ENCODE measurements at places on chromosomes 16 and 17. TPM values are rescaled to one million over a fixed set of nuclear protein-coding genes. Genes with fewer than 3 reads are reported as not detected.

GRCh38 chr17:66778531-66779236 lies 56.2 kb upstream of the CACNG5 start:
- H3K27ac ChIP-seq = no peak overlapping the region
- H3K4me3 ChIP-seq = no peak overlapping the region
- H3K36me3 ChIP-seq = no peaks in the 10 kb centered on the region
- peaks cover 14% of the 10 kb centered on the region for H3K4me1 ChIP-seq
- DNase-seq = no peak
- H3K27me3 ChIP-seq = no peaks in the 10 kb centered on the region

DNA sequence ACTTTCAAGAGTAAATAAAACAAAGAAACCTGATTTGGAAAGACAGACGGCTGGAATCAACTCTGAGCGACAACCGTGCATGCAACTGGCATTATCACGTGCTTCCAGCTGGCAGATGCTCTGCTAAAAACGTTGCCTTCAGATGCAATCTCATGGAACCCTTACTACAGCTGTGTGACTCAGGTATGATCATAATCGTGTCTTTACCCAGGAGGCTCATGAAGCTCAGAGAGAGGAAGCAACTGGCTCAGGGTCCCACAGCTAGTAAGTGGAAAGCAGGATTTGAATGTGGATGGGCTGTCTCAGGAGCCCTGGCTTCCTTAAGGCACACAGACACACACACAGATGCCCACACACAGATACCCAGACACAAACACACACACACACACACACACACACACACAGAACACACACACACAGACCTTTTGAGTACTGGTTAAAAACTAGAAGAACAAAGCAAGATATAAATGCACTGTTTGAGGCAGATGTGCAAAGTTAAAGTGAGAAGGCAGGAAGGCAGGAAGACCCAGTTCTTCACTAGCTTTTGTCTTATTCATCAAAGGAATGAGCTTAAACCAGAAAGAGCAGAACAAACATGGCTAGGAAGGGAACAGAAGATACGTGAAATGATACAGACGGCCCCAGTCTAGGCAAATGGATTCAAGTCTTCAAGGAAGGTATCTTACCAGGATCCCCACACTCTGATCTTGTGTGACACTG lies 275.2 kb downstream of the MAF start:
- peaks cover 4% of the 10 kb centered on the region for H3K4me1 ChIP-seq
- DNase-seq = no peak
- no peak overlapping the region for H3K27ac ChIP-seq
- no peaks in the 10 kb centered on the region for H3K36me3 ChIP-seq
- H3K27me3 ChIP-seq = peaks cover 57% of the 10 kb centered on the region

DNA sequence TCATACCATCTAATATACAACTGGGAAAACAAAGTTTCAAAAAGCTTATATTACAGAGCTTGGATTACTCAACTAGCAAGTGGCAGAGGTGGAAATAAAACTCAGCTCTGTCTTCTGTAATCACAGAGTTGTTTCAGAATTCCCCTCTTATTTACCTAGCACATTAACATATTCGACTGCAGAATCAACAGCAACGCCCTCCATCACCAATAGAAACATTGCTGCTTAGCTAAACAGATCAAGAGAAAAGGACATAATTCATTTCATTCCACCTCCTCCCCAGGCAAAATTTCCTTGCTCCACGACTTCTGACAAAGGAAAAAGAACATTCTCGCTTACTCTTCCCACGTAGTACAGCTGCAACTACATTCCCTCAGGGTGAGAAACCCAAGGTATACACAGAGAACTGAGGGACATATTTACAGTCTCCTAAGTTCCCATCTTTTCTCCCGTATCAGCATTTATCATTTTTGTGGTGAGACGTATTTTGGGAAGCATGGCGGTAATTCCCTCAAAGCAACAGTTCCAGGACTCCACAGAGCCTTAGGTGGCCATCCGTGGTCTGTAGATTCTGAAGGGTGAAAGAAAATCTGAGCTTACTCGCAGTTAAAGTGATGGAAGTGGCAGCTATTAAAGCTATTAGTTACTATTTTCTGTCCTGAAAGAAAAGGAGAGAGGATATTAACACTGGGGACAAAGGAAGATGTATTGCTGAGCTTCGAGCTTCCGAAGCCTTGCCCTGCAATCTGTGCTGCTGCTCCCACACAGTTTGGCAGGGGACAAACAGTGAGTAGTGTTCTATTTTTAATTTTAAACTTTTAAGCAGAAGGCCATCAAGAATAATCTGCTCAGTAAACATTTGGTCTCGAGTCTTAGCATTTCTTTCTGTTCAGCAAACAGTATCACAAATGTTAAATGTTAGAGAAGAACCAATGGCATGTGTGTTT lies 1296.2 kb downstream of the CDH8 start:
- H3K27me3 ChIP-seq = no peaks in the 10 kb centered on the region
- no peak for DNase-seq
- no peak overlapping the region for H3K4me3 ChIP-seq
- H3K36me3 ChIP-seq = no peaks in the 10 kb centered on the region
- no peaks in the 10 kb centered on the region for H3K4me1 ChIP-seq

DNA sequence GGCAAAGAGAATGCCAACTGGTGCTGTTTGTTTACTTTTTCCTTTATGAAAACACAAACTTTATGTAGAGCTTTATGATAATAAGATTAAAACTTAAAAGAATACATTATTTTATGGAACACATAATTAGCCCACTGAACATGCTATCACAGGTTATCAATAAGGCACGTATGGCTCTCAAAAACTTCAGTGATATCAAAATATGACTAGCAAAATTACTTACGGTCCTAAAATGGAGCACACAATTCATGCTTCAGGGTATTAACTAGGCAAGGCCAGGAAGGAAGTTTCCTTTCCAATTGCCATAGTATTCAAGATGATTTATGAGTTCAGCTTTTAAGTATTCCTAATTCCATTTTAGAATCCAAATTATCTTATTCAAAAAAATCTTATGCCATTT lies 3.6 kb downstream of the RNF43 start:
- peak overlapping the region; percentile 92 for H3K4me3 ChIP-seq
- no peak for DNase-seq
- H3K27me3 ChIP-seq = no peaks in the 10 kb centered on the region
- H3K27ac ChIP-seq = peak overlapping the region; percentile 97
- H3K4me1 ChIP-seq = peaks cover 78% of the 10 kb centered on the region

Gene PERCC1
- not detected for total RNA-seq
